Fibroblast of mammary gland (primary cell): ENCODE measurements at places on chromosomes 2 and 18.

- DNase-seq, result peak; percentile 93
These were observed 20.3 kb downstream of the SLC8A1 start for GRCh38 chr2:40431600-40431955.

GRCh38 chr2:25894135-25894830 lies 16.0 kb upstream of the ASXL2 start:
- peak; percentile 55 for DNase-seq

DNA sequence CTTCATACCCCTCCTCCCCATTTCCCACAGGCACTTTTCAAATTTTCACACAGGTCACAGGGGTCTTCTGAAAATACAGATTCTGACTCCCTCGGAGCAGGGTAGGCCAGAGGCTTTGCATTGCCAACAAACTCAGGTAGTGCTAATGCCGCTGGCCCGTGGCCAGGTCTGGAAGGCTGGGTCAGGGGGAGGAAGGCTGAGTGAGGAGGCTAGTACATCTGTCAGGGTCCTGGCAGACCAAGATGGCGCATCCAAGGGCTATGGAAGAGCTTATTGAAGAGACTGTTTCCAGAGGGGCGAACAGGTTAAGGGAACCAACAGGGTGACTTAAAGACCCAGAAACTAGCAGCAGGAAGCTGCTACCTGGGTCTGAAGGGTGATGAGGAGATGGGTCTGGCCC lies 336.7 kb upstream of the ID2 start:
- DNase-seq, result no peak

DNA sequence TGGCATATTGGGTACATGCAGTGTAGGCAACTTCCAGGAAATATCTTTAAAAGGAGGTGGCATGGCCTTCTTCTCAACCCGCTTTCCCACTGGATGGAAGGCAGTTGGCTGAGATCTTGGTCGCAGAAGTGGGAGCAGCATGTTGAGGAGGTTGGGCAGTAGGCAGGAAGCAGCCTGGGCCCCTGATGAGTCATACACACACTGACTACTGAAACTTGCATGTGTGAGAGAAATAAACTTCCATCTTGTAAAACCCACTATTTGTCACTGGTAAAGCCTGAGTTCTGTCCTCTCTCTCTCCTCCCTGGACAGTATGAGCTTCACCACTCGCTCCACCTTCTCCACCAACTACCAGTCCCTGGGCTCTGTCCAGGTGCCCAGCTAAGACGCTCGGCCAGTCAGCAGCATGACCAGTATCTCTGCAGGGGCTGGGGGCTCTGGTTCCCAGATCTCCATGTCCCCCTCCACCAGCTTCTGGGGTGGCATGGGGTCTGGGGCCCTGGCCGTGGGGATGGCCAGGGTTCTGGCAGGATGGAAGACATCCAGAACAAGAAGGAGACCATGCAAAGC lies 233.8 kb upstream of the SPRED2 start:
- peak; percentile 58 for DNase-seq

DNA sequence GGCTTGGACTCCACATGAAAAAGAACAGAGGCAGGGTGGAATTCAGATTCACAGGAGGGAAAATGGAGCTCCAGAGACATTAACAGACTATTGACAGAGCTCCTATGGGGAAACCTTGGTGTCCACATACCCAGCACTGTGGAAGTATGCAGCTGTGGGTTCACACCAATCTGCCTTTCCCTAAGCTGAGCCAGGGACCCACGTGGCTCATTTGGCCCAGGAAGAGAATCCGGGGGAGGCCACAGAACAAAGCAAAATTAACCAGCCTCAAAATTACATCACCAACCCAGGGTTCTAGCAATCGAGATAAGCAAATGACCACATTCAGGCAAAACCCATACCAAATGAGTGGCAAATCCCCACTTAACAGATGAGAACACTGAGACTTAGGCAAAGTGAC lies 105.8 kb upstream of the TWIST2 start:
- peak; percentile 43 for DNase-seq

- no peak for DNase-seq
These were observed 91.6 kb downstream of the ITGB1BP1 start for GRCh38 chr2:9331704-9332103.

- no peak for DNase-seq
These were observed 358.9 kb downstream of the TNS1 start for GRCh38 chr2:217643789-217644301.

DNA sequence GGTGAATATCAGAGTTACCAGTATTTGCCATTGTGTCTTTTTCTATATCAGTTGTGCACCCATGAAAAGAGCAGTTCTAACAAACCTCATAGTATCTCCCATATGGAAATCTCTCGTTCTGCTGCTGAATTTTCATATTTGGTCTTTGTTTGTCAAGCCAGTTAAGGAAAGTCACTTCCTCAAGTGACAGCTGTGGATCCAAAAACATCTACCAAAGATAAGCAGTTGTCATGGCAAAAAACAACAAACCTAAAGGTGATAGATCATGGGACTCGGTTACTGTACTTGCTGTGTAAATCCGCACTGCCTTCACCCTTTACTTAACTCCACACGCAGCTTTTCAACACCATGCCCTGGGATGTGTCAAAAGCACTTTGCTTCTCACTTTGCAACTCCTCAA lies 17.3 kb downstream of the BMP10 start:
- DNase-seq, result no peak

DNA sequence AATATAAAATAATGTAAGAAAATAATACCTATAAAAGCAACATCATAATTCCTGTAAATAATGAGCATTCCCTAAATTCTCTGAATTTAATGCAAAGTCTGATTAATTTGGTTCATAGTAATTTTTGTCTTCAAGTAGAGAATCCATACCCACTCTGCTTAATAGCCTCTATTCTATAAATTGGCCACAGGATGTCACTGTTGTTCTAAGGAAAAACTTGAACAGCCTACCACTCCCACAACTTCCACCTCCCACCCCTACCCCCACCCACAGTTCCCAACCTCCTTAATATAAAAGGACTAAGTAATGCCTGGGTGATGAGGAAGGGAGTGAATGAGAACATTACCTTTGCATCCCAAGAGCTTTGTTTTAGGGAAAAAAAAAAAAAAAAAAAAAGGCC lies 27.2 kb upstream of the BBS5 start:
- DNase-seq, result peak; percentile 64

DNA sequence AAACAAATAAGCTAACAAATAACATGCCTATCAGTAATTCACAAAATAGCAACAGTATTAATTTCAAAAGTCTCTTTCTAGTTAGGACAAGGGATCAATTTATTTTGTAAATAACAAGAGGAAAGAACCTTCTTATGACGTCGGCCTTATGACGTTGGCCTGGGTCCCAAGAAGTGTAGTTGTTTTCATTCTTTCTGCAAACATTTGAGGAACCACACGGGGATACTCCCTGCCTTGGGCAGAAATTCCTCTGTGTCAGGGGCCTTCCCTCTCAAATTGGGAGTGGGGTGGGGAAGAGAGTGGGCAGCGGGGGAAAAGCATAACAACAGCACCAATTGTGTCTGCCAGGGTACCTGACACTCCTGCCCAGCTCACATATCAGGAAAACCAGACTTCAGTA lies 1.3 kb downstream of the CCDC68 start:
- peak; percentile 42 for DNase-seq

DNA sequence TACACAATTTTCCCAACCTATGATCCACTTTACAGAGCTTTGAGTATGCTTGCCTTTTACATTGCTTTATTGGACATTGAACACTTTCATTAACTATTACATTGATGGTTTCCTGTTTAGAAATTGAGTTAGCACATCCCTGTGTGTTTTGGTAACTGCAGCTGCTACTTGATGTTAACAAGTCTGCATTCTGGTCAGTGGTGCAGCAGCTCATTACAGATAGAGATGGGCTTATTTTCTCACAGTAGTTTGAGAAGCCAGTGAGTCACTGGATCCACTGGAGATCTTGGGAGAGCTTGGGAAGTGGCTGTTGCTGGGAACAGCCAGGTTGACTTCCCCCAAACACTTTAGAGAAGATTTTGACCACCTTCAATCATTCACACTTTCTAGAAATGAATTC lies 150.5 kb downstream of the ARHGAP15 start:
- no peak for DNase-seq

DNA sequence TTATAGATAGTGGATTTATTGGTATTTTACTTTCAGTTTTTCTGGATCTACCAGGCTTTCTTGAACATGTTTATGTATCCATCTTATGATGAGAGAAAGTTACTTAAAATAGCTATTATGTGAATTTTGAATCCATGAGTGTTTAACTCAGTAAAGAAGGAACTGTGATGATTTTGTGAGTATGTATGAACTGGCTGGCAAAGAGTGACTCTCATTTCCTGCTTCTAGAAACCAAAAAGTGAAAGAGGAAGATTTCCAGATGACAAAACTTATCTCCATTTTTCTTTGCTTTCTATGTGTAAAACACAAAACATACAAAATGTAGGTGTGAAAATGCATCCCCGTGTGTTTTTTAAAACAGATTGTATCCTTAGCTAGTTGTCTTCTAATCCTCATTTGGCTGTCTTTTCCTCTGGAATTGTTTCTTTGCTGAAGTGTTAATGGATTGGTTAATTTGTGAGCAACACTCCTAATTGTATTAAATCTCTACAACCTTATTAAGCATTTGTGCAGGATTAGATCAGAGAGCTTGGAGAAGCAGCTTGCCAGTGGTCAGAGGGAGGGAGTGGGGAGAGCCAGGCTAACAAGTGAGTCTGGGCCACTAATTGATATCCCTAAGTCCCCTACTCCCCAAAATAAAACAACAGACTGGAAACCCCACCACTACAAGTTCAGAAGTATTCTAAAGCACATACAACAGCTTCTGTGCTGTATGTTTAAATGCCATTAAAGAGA lies 23.9 kb downstream of the PTPRM start:
- DNase-seq, result peak; percentile 39

DNA sequence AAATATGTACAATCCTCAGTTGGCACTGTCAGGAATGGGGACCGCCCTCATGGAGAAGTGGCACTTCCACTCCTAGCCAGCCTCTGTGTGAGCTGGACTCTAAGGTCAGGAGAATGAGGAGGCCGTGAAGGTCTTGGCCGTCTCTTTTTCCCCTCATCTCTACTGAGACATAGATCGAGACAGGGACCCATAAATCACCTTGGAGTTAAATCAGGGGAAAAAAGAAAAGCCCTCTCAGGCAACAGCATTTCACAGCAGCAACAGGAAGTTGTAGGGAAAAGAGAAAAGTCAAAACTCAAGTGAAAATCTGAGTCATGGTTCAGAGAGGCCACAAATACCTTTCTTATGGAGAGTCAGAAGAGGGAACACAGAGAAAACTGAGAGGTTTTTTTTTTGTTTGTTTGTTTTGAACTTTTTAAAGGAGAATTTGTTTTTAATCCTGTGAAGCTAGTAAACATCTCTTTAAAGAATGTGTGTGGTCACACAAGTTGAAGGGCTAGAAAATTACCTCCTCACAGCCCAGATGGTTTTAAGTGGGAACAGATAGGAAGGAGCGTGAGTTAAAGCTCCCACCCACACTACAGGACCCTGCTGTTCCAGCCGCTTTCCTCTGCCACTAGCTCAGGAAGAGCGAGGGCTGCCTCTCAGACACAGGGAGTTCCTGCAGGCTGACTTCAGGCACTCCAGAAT lies 30.6 kb upstream of the CYP1B1 start:
- peak; percentile 84 for DNase-seq

GRCh38 chr2:171316755-171317337 lies 116.9 kb downstream of the METTL8 start:
- DNase-seq, result no peak

DNA sequence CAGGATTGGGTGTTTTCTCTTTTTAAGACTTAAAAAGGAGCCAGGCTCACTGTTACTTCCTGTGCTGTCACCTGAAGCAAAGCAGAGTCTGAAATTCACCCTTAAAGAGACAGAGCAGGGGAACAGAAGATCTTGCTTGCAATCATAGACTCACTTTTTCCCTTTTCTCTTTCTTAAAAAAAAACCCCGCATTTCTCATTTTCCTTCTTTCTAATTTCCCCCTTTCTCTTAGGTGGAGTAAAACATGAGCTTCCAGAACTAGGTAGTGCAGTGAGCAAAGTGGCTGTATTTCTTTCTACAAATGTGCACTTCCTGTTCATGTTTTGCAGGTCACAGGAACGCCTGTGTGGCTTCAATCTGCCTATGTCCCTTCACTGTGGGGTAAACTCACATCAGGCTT lies 381.2 kb downstream of the LPIN1 start:
- DNase-seq, result no peak

DNA sequence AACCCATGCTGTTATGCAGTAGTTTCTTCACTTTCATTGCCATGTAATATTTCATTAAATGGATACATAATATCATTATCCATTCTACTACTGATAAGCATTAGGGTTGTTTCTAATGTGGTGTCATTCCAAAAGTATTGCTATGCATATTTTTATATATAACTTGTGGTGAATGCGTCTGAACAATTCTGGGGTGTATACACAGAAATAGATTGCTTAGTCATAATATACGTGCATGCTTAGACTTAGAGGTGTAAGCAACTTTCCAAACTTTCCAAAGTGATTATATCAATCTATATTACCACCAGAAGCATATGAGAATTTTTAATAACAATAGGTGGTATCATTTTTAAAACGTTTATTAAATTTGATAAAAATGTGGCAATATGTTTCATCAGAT lies 540.9 kb downstream of the DSC3 start:
- no peak for DNase-seq

- no peak for DNase-seq
These were observed 38.4 kb upstream of the COBLL1 start for GRCh38 chr2:164879901-164880535.
